Stimulated activated CD8-positive, alpha-beta memory T cell treated with anti-CD3 and anti-CD28 coated beads, Interleukin-7, amount 100 ng/mL, for 1 hour (primary cell): ENCODE measurements at places on chromosomes 11 and 22.

DNA sequence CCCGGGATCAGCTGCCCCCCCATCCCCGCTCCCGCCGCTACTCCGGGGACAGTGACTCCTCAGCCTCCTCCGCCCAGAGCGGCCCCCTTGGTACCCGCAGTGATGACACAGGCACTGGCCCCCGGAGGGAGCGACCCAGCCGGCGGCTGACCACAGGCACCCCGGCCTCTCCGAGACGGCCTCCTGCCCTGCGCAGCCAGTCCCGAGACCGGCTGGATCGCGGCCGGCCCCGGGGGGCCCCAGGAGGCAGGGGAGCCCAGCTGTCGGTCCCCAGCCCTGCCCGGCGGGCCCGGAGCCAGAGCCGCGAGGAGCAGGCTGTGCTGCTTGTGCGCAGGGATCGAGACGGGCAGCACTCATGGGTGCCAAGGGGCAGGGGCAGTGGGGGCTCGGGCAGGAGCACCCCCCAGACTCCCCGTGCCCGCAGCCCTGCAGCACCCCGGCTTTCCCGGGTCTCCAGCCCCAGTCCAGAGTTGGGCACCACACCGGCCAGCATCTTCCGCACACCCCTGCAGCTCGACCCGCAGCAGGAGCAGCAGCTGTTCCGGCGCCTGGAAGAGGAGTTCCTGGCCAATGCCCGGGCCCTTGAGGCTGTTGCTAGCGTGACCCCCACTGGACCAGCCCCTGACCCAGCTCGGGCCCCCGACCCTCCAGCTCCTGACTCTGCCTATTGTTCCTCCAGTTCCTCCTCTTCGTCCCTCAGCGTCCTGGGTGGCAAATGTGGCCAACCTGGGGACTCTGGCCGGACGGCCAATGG, 3.9 kb downstream of the RASL10A start:
- no peak for DNase-seq

- DNase-seq: no peak
These were observed 64.0 kb upstream of the TNRC6B start for GRCh38 chr22:40113696-40114095.

DNA sequence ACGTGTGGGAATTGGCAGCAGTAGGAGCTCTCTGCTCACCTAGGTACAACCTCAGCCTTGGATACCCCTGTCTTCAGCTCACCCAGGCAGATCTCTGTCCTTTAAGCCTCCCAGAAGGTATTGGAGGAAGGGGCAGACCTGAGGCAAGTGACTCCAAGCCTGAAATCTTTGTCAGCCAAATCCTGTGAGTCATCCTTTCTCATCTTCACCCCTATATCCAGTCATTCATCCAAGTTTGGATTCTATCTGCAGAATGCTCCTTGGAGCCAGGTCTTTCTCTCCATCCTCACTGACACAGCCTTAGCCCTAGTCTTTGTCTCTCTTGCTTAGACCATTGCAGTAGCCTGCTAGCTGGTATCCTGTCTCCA, 10.4 kb upstream of the THY1 start:
- no peak for DNase-seq

DNA sequence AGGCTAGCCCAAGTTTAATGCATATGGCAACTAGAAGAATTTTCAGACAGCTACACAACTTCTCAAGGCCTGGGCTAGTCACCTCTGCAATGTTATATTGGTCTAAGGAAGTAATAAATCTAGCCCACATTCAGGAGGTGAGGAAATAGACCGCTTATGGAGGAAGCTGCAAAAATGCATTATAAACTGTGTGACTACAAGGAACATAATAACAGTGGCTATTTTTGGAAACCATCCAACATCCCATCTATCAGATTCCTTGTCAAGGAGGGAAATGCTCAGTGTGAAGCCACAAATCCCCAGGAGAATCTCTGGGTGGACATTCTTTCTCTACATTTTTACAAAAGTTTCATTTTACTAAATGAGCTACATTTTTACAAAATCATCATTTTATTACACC, 76.1 kb downstream of the BBOX1 start:
- no peak for DNase-seq

- no peak for DNase-seq
These were observed 1.5 kb downstream of the SHANK3 start for GRCh38 chr22:50674130-50674500.

DNA sequence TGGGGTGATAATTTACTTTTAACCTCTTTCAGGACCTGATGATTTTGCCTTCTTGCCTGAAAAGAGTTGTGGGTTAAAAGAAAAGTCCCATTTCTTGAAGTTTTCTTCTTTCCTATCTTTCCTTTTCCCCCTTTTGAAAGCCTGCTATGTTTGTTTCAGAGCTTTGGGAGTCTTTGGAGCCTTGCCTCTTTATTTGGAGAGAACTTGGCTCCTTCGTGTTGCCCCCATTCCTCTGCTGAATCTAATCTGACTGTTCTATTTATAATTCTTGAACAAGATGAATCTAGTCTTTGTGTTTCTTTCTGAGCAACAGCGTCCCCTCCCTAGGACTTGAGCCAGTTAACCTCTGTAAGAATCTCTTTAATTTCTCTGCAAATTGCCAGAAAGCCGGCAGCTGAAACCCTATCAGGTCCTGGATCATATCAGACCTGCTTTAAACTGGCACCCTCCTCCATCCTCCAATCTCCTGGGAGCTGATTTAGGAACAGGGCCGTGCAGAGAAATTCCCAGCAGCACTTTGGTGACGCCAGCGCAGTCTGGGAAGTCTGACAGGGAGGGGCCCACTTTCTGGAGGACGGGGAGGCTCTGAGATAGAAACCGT, 289.1 kb upstream of the SORL1-AS1 start:
- no peak for DNase-seq

DNA sequence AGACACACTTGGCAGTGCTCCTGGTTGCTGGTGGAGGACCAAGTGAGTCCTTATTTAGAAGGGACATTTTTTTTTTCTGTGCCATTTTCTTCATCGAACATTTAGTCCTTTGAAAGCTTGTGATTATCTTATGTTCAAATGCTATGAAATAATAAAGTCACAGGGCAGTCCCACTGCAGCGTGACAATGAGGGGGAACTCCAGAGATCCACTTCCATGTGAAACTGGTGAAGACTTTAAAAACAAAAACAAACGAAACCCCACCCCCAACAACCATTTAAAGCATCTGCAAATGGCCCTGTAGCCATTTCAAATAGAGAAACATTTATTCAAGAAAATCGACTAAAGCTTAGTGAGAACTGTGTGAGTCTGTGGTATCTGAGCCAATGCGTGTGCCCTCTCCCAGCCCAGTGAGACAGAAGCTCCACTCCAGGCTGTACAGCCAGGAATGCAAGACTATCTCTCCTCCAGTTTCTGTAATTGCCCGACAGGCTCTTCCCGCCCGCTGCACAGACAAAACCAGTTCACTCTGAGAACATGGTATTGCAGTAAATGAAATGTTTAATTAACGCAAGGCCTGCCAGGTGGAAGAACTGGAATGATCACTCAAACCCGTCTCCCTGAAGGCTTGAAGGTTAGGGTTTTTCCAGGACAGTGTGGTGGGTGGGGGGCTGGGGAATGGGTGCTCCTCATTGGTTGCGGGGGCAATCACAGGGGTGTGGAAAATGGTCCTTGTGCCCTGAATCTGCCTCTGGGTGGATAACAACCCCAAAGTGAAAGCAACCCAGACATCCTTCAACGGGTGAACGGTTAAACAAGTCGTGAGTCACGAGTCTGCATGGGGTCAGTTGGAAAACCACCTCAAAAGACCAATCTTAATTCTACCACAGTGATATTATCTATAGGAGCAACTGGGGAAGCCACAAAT, 8.4 kb downstream of the KRTAP5-6 start:
- no peak for DNase-seq

GRCh38 chr11:47916361-47916841, 64.0 kb upstream of the PTPRJ start:
- DNase-seq: no peak

DNA sequence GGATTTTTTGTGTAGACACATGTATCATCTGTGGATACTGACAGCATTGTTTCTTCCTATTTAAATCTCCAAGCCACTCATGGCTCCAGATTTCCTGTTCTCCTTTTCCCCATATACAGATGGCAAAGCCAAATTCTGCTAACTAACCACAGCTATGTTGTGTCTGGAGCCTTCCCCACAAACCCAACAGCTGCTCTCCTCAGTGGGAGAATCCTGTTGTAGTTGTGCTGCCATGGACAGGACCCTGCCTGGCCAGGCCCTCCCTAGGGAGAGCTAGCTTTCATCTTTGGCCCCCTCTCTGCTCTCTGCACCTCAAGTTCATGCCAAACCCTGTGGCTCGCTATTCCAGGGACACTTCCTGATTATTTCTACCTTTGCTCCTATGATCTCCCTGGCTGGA, 106.4 kb upstream of the CCDC90B start:
- DNase-seq: no peak

DNA sequence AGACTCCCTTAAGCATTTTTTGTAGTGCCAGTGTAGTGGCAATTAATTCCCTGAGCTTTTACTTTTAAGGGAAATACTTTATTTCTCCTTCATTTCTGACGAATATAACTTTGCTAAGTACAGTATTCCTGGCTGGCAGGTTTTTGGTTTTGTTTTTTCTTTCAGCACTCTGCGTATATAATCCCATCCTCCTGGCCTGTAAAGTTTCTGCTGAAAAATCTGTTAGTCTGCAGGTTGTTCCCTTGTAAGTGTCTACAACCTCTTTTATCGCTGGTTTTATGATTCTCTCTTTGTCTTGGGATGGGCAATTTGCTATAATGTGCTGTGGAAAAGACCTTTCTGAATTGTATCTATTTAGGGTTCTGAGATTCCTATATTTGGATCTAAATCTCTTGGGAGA, 56.0 kb downstream of the KCNQ1OT1 start:
- no peak for DNase-seq

GRCh38 chr22:46286006-46286405, 10.7 kb upstream of the GTSE1 start:
- no peak for DNase-seq

- DNase-seq: no peak
These were observed 209.7 kb downstream of the SNX19 start for GRCh38 chr11:130706572-130706971.

DNA sequence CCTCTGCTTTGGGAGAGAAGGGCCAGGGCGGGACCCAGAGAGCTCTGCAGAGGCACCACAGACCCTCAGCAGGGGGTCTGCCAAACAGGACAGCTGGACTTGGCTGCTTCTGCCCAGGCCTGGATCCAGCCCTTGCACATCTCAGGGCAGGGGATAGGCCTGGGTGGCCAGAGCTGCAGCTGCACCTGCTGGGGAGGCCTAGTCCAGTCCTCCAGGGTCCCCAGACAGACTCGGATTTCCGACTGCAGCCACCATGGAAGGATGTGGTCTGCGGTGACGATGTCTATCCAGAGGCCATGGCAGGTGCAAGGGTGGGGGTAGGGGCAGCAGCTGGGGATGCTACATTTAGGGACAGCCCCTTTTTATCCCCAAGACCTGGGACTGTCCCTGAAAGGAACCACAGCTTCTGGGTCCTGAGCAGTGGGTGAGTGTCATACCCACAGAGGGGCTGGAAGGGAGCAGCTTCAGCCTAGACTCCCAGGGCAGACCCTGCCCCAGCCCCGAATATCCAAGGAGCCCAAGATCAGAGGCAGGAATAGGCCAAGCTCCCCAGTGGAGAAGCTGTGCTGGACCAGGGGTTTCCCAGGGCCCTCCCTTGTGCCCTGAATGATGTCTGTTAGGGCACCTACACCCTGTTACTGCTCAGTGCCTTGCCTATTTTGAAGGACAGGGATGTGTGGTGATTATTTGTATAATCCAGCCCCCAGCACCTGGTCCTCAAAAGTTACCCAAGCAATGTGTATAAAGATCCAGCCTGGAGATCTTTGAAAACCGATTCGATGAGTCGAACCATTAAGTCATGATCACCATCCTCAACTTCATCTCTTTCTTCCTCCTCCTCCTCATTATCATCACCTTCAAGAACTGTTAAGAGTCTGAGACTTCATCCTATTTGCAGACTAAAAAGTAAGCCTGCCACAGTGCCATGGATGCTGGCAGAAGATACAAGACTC, 2.5 kb upstream of the IGLL5 start:
- no peak for DNase-seq

- DNase-seq: no peak
These were observed 525 bp downstream of the BIK start for GRCh38 chr22:43110927-43111623.
